GM23248 (cell line): ENCODE measurements at places on chromosomes 4 and X. TPM values are rescaled to one million over a fixed set of nuclear protein-coding genes. Genes with fewer than 3 reads are reported as not detected.

DNA sequence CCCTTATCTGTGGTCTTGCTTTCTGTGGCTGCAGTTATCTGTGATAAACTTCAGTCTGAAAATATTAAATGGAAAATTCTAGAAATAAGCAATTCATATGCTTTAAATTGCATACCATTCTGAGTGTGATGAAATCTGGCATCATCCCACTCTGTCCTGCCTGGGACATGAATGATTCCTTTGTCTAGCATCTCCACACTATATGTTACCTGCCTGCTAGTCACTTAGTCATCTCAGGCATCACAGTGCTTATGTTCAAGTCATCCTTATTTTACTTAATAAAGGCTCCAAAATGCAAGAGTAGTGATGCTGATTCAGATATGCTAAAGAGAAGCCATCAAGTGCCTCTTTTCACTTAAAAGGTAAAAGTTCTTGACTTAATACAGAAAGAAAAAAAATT is 14.3 kb upstream of the RAB9B start:
- peak; percentile 26 for DNase-seq

NPNT gene
- not detected in 2 replicates for total RNA-seq

- no peak for DNase-seq
Observed at GRCh38 chrX:134181275-134181660, 55.7 kb upstream of the CCDC160 start.

TBC1D8B gene
- 9.3 and 9.5 TPM in 2 replicates for total RNA-seq

DNA sequence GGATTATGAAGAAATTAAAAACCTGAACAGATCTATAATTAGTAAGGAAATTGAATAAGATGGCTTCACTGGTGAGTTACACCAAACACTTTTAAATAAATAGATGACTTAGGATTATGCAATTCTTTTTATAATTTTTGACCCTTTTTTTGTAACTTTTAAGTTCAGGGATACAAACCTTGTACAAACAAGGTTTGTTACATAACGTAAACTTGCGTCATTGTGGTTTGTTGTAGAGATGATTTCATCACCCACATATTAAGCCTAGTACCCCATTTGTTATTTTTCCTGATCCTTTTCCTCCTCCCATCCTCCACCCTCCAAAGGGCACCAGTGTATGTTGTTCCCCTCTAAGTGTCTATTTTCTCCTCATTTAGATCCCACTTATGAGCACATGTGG is 75.7 kb downstream of the CPEB2 start:
- peak; percentile 84 for DNase-seq

GABRQ gene
- not detected in 2 replicates for total RNA-seq

DNA sequence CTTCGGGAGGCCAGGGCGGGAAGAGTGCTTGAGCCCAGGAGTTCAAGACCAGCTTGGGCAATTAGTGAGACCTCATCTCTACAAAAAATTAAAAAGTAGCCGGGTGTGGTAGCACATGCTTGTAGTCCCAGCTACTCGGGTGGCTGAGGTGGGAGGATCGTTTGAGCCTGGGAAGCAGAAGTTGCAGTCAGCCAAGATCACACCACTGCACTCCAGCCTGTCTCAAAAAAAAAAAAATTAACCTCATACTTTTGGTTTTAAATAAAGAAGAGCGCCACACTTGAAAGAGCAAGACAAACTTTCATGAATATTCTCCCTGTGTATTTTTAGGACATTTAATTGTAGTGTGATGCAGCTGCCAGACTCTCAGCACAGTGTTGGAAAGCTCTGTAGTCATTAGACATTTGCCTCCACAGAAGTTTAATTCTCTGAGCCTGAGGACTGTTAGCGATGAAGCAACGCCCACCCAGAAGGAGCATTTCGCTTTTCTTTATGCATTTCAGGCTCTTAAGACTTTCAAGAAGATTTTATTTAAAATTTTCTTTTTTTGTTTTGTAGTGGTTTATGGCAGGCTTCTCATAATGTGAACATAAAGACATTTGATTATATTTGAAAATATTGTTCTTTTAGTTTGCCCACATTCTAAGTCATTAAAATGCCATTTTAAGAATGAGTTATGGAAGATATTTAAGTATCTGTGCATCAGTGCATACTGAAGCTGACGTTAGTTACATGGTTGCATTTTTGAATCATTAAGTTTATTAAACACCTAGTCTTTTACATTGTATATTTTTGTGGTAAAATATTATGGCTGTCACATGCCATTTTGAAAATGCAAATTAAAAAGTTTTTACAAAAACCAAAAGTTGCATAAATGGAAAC is 45.8 kb downstream of the DCLK2 start:
- DNase-seq, result no peak

DNA sequence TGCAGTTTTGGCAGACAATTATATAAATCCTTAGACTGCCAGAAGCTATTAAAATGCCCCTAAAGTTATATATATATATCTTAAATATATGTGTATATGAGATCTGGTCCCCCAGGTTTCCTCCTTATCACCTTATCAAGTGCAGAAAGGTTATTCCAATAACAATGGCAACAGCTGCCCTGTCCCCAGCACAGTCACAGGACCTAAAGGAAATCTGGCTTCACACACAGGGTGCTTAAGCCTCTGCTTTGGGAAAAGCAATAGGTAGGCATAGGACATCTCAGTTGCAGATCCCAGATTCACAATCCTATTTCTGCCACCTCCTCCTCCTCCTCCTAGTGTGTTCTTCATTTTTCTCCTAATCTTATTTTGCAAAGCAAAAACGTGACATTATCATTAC is 5.8 kb downstream of the SLC25A53 start:
- DNase-seq, result no peak

- no peak for DNase-seq
Observed at GRCh38 chrX:989959-990510, 222.4 kb downstream of the CRLF2 start.

TMSB15C gene
- total RNA-seq, result 1.8 and 4.1 TPM in 2 replicates

DNA sequence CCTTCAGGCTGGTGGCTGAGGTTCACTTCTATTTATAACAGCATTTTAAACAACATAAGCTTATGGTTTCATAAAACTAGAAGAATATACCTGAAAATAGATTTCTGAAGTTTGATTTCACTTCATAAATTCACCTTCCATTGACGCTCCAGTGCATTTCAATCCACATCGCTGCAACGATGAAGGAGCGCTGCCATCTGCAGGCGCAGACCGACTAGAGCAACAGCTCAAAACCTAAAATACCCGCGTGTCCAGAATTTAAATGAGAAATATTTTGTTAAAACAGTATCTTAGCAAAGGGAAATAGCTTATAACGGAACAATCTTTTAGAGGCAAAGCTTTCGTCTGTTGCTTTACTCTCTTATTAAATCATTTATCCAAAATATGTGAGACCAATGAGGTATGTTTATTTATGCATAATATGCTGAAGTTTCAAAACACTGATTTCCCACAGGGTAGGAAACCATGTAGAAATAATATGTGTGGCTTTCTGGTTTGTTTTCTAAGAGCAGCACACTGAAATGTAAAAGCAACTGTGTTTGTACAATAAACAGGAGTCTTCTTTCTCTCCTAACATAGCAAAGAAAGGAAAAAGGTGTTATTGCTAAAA is 816.4 kb upstream of the FRG1 start:
- DNase-seq, result peak; percentile 49

GRCh38 chrX:17030580-17031270 is 84.3 kb downstream of the REPS2 start:
- DNase-seq, result no peak

ITGB1BP2 gene
- total RNA-seq, result 0.22 and 0.25 TPM in 2 replicates

F8 gene
- 1.6 and 4.1 TPM in 2 replicates for total RNA-seq

- peak; percentile 45 for DNase-seq
Observed at GRCh38 chrX:103417933-103418332, 41.6 kb downstream of the BEX3 start.

- no peak for DNase-seq
Observed at GRCh38 chr4:125008676-125009075, 296.1 kb upstream of the ANKRD50 start.

MAGIX gene
- 1.3 and 8.0 TPM in 2 replicates for total RNA-seq

DNA sequence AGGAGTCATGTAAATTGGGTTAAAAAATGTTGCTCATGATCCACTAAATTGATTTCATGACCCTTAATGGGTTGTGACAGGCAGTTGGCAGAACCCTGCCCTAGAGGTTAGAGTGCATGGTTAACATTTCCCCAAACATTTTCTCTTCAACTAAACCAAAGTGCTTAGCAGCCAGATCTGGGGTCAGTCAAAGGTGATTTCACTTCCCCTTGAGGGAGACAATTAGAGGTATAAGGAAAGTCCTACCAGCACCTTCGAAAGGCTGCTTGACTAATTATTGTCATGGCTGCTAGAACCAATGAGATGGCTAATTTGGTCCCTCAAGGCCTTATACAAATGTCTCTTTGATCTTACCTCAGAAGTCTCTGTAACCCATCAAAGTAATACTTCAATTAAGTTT is 30.9 kb upstream of the INTS6L start:
- DNase-seq, result no peak

MSL3 gene
- 19.6 and 34.6 TPM in 2 replicates for total RNA-seq

DNA sequence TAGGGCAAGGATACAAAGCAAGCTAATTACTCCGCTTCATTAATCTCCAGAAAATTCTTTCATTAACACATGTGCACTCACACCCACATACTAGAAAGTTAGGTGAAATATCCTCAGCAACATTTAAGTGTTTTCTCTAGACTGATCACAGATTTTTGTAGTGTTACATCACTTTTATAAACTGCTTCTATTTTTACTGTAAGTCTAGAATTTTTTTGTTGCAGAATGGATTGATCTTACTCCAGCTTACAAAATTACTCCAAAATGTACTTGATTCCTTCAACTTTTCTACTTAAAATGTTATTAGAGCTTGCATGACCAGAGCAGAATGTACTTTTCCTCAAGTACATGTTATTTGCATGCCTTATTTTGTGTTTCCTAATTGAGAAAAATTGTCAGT is 2325.2 kb downstream of the PCDH7 start:
- peak; percentile 17 for DNase-seq

CRLF2 gene
- total RNA-seq, result not detected in 2 replicates

DNA sequence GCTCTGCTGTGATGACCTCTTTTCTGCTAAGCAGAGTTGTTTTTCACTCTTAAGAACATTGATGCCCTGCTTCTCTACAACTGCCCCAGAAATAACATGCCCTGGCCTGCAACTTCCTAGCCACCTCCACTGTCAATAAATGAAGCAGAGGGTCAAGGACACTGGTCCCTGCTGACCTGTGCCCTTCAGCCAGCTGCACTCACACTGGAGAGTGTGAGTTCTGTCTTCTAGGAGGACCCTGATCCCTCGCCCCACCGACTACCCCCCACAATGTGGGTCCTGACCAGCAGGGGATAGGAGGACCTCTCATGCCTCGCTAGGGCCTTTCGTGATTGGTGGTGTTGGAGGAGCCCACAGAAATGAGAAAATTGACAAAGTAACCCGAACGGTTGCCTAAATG is 408.1 kb upstream of the GALNT7 start:
- no peak for DNase-seq

GRCh38 chrX:17038681-17039161 is 92.3 kb downstream of the REPS2 start:
- peak; percentile 30 for DNase-seq

DNA sequence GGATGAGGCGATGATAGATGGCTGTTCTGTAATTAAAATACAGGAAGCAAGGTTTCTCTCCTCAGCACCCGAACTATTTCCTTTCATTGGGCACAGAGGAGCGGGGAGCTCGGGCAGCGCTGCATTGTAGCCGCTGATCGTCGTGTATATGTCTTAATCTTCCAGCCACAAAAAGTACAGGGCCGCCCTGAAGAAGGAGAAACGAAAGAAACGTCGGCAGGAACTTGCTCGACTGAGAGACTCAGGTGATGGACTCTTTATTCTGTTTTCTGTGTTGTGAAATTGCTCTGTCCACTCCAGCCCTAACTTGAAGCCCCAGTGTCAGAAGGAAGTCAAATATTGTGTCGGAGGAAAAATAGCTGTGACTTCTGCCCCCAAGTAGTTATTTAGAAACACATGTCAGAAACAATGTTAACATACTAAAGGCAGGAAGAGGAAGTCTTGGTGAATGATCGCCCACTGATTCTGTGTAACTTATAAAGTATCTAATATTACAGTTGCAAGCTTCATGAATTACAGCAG is 546 bp downstream of the ZRSR2 start:
- DNase-seq, result peak; percentile 27

DCAF8L2 gene
- not detected in 2 replicates for total RNA-seq

ANTXR2 gene
- total RNA-seq, result 84.0 and 87.5 TPM in 2 replicates

GRCh38 chrX:16103625-16104024 is 19.7 kb upstream of the GRPR start:
- DNase-seq, result no peak

DNA sequence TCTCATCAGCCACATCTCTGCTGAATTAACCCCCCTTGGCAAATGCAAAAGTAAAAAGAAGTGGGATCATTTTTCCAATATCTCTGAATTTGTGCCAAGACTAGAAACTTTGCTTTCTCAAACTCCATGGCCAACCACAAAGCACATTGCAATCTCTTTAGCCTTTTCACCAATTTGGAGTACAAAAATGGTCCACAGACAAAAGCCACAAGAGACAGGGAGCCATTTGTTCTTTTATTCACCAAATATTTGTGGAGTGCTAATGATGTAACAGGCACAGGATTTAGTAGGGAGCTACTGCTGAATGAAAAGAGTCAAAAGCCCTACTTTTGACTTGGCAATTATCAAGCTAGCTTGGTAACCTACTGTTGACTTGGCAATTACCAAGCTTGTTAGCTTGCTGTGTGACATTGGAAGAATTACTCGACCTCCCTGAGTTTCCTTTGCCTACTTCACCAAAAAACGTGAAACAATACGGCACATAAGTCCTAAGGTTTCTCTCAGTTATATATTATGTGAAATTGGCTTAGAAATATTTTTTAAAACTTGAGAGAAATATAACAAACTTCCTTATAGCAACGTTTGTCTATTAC is 97.1 kb upstream of the KLF3 start:
- DNase-seq, result no peak

DNA sequence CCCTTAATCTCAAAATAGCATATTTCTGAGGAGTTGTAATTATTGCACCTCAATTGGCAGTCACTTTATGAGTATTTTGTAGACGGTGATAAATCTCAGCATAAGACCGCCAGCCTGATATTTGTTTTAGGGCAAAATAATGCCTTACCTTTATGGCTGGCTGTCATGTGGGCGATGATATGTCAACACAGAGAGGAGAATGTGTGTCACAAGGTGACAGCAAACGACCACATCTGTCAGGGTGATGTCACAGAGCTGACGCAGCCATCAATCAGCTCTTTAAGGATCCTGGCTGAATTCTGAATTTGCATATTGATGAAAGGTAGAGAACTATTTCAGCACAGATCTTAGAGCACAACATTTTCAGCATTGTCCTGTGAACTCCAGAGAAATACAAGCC is 209.7 kb downstream of the CEP135 start:
- DNase-seq, result no peak

GRCh38 chr4:108601106-108601505 is 19.3 kb upstream of the RPL34 start:
- DNase-seq, result no peak

GRCh38 chrX:151975228-151975593 is 735 bp upstream of the GABRE start:
- DNase-seq, result no peak

- DNase-seq, result peak; percentile 55
Observed at GRCh38 chrX:78650906-78651437, 8.2 kb downstream of the RTL3 start.

XK gene
- total RNA-seq, result not detected in 2 replicates

DNA sequence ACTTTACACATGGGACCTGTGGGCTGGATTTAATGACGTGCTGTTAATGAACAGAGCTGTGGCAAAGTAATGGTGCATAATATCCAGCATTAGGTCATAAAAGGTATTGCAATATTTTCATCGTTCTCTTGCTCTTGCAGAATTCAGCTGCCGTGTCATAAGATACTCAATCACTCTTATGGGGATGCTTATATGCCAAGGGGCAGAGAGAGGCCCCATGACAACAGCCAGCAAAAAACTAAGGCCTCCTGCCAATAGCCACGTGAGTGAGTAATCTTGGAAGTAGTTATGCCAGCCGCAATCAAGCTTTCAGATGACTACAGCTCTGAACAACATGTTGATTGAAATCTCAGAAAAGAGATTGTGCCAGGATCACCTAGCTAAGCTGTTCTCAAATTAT is 616.9 kb downstream of the FSTL5 start:
- no peak for DNase-seq
